ENCODE measurements at places on chromosomes 7 and 10.

- DNase-seq: no peak
Measured at GRCh38 chr7:22443370-22444180, 56.4 kb downstream of the STEAP1B start.

- DNase-seq: no peak
Measured at GRCh38 chr10:33353853-33354252, 19.4 kb upstream of the NRP1 start.

DNA sequence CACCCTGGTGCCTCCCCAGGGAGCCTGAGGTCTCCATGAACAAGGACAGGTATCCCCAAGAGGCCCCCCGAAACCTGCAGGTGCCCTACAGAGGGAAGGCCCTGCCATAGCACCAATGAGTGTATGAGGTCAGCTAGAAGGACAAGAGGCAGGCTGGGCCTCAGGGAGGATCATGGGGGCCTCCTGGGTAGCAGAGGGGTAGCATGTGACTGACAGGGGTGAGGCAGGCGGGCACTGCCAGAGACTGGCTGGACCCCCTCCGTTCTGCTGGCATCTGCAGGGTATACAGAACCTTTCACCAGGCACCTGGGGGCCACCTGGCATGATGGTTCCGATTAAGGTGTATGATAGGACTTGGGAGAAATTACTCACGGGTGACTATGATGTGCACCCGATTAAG is 79.2 kb upstream of the KCTD7 start:
- no peak for DNase-seq

DNA sequence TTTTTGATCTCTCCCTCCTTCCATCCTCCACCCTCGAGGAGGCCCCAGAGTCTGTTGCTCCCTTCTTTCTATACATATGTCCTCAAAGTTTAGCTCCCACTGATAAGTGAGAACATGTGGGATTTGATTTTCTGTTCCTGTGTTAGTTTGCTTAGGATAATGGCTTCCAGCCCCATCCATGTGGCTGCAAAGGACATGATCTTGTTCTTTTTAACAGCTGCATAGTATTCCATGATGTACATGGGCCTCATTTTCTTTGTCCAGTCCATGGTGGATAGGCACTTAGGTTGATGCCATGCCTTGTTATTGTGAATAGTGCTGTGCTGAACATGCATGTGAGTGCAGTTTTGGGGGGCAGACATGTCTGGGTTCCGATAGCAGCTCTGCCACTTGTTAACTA is 51.4 kb downstream of the GATA3 start:
- no peak for DNase-seq

GRCh38 chr10:4527281-4527970 is 298.6 kb upstream of the AKR1E2 start:
- DNase-seq: no peak

- no peak for DNase-seq
Measured at GRCh38 chr10:24901686-24902399, 50.6 kb downstream of the PRTFDC1 start.
